ACHN (cell line): ENCODE measurements at places on chromosomes 7 and 10.

DNA sequence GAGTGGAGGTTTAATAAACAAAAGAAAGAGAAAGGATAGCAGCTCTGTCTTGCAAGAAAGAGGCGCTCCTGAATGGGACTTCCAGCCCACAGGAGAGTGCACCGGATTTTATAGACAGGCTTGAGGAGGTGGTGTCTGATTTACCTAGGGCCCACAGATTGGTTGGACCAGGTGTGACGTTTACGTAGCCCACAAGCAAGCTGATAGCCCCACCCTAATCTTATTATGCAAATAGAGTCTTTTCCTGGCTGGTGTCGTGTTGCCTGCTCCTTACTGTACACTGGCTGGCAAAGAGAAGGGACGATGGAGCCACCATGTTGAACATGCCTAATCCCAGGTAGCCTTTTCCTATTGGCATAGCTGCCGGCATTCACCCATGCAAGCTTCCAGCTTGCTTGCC lies 319.7 kb upstream of the POM121L12 start:
- DNase-seq: peak; percentile 63

GRCh38 chr10:87750817-87751216 lies 67.2 kb downstream of the ATAD1 start:
- no peak for DNase-seq

GRCh38 chr7:124071843-124072242 lies 39.0 kb upstream of the TMEM229A start:
- no peak for DNase-seq

DNA sequence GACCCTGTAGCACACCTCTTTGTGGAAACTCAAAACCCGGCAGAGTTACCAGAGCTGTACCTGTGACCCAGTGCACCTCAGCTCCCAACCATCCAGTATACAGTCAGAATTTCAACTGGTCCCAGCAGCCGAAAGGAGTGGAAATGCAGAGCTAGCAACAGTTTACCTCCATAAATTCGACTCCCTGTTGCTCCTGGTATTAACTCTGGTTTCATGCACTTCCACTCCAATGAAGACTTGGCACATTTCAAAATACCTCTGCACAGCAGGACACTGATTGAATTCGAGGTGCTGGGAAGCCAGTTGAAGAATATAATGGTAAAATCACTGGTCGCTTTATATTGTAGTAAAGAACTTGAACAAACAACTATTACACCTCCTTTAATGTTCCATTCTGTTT lies 17.9 kb upstream of the TIAL1 start:
- DNase-seq: no peak

- no peak for DNase-seq
These were observed 299.7 kb downstream of the PLXDC2 start for GRCh38 chr10:20115894-20116293.

DNA sequence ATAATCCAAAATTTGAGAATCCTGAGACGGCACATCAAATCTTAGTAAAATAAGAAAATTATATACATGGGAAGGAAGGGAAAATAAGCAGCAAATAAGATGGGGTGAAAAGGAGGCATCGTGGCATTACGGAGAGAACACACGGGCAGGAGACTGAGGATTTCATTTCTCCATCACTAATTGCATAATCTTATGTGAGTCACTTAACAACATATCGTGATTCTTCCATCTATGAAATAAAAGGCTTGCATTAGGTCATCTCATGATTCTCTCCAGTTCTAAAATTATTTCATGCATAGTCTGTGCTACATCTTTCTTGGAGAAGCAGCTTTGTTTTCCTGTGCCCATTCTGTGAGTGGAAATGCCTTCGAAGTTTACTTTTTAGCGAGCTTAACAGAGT lies 288.7 kb downstream of the LRMDA start:
- no peak for DNase-seq

DNA sequence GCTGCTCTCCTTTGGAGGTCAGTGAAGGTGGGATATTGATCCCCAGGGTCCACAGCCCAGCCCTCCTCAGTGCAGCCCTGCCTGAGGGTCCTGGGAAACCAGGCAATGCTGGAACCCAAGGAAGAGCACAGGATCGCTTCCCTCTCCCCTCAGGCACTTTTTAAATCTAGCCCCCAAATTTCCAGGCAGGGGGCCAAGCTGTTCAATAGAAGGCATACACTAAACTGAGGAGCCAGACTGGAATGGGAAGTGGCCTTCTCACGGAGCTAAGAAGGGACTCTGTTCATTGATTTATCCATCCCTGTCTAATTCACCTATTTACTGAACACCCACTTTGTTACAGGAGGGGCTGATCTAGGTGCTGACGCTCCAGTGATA lies 60.3 kb downstream of the GLI3 start:
- no peak for DNase-seq

- DNase-seq: no peak
These were observed 1.8 kb upstream of the DUSP5 start for GRCh38 chr10:110495731-110496552.

DNA sequence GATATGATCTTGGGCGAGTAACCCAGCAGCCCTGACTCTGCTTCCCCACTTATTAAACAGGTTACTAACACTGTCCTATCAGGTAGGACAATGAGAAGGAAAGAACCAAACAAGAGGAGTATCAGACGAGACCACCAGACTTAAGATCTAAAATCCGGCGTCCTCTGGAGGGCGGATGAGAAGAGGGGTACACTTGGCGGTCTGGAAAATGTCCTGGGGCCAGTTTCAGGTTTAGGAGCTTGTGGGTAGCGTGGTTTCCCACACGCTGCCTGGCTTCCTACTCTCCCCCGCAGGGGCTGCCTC lies 635 bp downstream of the ZNF32 start:
- DNase-seq: no peak

- DNase-seq: peak; percentile 84
These were observed 20.6 kb downstream of the RBM20 start for GRCh38 chr10:110664483-110665420.

- DNase-seq: no peak
These were observed 177.1 kb downstream of the DGKI start for GRCh38 chr7:137669706-137670105.

DNA sequence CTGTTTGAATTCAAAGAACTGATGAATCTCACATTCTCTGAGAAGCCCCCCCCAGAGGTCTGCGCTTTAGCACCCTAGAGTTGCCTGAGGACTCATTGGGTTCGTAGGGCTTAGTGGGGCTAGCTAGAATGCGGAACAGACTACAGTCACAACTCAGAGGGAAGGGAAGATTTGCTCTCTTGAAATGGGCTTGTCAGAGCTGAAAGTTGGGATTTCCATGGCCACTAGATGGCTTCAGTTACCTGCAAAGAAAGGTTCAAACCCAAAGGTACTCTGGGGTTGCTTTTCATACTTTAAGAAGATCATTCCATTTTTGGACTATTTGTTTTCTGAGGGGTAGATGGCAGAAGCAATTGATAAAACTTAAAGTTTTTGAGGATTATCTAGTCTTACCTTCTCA lies 205.0 kb downstream of the BBS9 start:
- DNase-seq: peak; percentile 35

DNA sequence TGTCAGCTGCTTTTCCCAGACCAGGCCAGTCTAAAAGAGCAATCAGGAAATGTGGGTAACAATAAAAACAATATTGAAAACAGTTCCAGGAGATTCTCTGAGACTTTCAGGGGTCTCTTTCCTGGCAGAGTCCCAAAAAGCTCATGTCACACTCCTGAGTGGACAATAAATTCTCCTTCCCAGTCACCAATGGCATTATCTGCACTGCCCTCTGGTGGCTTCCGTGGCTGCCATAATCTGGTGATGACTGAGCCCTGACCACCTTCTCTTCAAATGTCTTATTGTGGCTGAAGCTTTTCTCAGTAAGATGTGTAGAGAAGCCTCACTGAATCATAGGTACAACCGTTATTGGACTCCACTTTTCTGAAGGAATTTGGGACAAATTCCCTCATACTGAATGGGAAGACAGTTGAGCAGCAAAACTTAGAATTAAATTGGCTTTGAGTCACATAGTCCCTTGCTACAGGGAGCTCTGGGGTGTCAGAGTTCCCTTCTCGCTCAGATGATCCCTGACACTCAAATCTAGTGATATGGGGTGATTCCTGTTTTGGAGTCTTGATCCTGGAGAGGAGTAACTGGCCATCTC lies 24.4 kb upstream of the ASAH2 start:
- DNase-seq: peak; percentile 28

- peak; percentile 69 for DNase-seq
These were observed 87.5 kb upstream of the NRP1 start for GRCh38 chr10:33421789-33422462.

DNA sequence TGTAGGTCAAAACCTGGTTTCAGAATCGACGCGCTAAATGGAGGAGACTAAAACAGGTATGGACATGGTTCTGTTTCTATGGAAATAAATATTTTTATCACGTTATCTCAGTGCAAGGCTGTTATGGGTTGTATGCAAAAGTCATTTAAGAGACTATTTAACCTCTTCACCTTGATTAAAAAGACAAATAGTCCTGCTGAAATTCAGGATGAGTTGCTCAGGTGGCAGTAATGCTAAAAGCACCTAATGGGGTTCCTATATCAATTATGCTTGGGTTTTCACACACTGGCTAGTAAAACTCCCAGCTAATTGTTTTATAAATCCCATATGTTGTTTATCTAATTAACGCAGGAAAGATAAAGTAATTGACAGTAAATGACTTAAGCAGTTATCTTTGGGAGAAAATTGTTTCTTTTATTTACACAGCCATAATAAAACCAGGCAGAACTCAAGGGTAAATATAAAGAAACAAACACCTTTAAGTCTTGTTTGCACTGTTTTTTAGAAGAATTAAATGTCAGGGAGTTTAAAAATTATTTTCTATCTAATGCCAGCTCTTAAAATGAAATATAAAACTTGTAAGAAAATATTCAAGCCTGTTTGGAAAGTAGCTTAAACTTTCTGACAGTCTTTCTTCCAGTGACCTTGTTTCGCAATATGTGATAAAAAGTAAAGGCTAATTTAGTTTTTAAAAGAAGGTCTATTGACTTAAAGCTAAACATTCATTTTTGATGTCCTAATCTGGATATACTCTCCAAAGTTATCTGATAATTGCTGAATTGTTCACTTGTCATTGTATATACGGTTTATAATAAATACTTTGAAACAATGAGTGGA lies 3.2 kb downstream of the HHEX start:
- DNase-seq: no peak

- peak; percentile 47 for DNase-seq
These were observed 19.6 kb downstream of the CAMK2B start for GRCh38 chr7:44305564-44306507.

DNA sequence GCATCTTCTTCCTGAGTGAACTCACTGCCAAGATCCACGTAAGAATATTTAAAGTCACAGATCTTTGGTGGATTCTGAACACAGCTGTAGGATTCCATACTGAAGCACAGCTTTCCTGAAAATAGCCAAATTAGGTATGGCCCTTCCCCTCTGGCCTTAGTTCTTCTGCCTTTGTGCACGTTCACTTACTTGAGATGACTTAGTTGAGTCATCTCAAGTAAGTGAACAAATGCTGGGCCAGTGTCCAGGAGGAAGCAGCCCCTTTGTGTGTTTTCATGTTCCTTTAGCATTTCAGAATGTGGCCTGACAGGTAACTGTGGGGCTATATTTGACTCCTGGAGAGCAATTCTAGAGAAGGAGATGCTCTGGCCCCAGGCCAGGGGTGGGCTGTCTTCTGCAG lies 51.5 kb downstream of the CCNY start:
- DNase-seq: no peak
